GM04504 (cell line): ENCODE measurements at places on chromosomes 1 and 21.
A peak's percentile ranks its signal among the peaks of the same experiment; 100 is the strongest.

- no peak for DNase-seq
These were observed 58.8 kb upstream of the C1orf115 start for GRCh38 chr1:220631238-220631815.

GRCh38 chr1:76759950-76760349, 107.3 kb upstream of the ST6GALNAC5 start:
- DNase-seq = no peak

- no peak for DNase-seq
These were observed 189.9 kb upstream of the SNX7 start for GRCh38 chr1:98471633-98472032.

GRCh38 chr1:166258017-166258416, 91.2 kb upstream of the FAM78B start:
- no peak for DNase-seq

DNA sequence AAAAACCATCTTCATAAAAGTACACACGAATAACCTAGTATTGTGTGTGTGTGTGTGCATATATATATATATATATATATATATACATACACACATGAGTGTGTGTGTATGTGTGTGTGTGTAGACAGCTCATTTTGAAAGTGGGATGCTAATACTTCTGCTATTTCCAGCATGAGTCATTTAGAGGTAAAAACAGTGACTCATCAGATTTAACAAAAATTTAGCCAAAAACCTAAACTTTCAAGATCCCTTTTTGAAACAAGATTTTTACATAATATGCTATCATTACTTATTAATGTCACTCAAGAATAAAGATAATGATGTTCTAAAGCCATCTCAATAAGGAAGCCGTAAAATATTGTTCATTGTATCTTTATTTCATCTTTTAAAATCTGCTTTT, 35.6 kb upstream of the ADGRL4 start:
- DNase-seq = no peak

- DNase-seq = no peak
These were observed 1.1 kb downstream of the PUSL1 start for GRCh38 chr1:1309251-1310108.

DNA sequence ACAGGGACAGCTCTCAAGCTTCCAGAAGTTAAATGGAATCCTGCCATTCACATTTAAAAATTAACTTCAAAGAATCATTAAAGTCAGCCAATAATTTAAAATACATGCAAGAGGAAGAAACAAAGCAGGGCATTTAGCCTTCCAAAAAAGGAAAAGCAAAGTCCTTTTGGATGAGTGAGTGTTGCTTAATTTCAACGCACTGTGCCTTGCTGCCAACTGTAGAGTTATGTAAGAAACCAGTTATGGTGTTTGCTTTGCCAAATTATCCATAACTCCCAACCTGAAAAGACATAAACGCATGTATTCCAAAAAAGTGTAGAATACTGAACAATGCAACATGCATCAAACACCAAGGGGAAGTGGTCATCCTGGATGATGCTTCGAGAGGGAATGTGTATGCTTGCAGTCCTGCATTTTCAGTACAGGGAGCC, 16.1 kb upstream of the KCNE1 start:
- DNase-seq = no peak

DNA sequence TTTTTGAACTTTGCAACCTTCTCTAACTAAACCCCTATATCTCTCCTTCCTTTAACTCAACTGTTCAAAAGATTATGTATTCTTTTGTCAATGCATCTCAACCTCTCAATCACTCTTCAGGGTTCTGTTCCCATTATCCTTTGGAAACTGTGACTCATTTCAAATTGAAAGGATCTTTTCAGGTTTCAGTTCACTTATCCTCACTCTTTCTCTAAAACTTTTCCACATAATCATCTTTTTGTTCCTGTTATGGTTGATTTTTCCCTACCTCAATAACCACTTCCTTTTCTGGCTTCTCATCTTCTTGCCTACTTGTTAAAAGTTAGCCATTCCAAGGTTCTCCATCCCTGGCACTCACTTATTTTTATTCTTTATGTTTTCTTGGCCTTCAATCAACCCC, 56.2 kb upstream of the NUF2 start:
- DNase-seq = no peak

GRCh38 chr1:88035578-88035977, 648.5 kb upstream of the PKN2 start:
- no peak for DNase-seq

- DNase-seq = peak; percentile 41
These were observed 99.5 kb upstream of the DUSP10 start for GRCh38 chr1:221841251-221841982.

DNA sequence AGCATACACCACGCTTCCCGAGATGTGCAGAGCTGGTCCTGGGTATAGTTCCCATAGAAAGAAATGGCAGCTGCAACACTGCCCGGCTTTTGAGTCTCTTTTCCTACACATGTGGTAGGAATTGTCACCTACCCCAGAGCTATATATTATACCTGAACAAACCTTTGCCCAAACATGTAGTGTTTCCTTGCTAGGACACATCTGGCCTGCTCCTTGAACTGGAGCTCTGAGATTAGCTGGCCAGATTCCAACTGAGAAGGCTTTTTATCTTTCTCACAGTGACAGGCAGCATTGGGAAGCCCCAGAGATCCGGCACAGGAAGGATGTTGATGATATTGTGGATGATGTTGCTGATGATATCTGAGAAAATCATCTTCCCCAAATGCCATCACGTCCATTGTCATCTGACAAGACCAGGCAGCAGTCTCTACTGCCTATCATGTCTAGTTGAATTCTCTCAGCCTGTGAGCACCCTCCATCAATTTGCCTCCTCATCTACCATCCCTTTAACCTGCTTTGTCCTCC, 115.0 kb upstream of the SMYD2 start:
- DNase-seq = no peak

DNA sequence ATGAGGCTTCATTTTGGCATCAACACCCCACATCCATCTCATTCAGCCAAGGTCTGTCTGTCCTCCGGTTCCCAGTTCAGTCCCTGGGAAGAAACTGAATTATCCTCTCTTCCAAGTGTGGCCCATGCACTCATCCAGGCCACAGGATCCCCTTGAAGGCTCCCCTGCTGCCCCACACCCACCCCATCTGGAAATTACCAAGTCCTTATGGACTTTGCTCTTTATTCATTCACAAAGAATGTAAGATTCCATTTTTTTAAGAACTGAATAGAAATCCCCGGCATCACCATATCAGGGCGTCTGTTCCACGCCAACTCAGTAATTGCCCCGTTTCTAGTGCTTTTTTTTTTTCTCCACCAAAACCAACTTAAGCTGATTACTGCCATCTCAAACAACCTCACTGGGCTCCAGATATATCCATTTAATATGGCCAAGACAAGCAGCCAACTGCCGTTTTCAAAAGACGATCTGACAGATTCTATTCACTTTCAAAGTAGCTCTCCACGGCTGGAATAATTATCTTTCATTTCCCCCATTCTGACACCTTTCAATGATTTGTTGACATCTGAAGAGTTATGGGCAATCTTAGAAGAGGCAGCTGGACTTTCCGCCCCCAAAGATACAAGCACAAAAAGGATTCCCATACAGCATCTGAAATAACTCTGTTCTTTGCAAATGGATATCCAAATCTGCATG, 55.9 kb downstream of the OLIG1 start:
- no peak for DNase-seq
